ENCODE measurements at places on chromosomes 13 and 19. TPM values are rescaled to one million over a fixed set of nuclear protein-coding genes. Genes with fewer than 3 reads are reported as not detected.

- no peaks in the 10 kb centered on the region for H3K27me3 ChIP-seq
- H3K36me3 ChIP-seq = no peaks in the 10 kb centered on the region
- peak overlapping the region; percentile 59 for H3K27ac ChIP-seq
- DNase-seq = no peak
- H3K4me1 ChIP-seq = peaks cover 9% of the 10 kb centered on the region
Observed at GRCh38 chr19:36128392-36128736, 11.5 kb upstream of the CAPNS1 start.

Gene CEACAM16
- not detected for total RNA-seq

DNA sequence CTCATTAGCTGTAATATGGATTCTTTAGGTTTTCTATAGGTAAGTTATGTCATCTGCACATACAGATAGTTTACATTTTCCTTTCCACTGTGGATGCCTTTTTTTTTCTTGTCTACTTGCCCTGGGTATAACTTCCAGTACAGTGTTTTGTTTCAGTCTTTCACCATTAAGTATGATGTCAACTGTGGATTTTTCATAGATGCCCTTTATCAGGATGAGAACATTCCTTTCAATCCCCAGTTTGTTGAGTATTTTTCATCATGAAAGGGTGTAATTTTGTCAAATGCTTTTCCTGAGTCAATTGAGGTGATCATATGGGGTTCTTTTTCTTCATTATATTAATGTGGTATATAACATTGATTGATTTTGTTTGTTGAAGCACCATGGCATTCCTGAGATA is 43.6 kb upstream of the SACS start:
- no peak overlapping the region for H3K4me3 ChIP-seq
- no peak overlapping the region for H3K27ac ChIP-seq
- no peaks in the 10 kb centered on the region for H3K4me1 ChIP-seq
- DNase-seq = no peak
- H3K27me3 ChIP-seq = no peaks in the 10 kb centered on the region

DNA sequence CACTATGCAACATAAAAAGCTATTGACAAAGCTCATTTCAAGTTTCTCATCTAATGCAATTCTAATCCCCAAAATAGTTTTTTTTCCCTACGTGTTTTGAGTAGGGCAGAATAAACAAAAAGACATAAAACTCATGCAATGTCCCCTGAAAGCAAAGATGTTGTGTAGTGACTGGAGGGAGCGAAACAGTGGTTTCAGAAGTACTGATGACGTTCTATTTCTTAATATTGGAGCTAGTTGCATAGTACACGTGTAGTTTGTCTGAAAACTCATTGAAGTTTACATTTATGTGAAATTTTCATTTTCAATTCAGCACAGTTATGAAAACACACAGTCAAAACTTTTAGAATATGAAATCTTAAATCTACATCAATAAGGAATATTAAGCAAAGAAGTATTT is 31.6 kb downstream of the USP12 start:
- H3K27ac ChIP-seq = no peak overlapping the region
- peaks cover 10% of the 10 kb centered on the region for H3K4me1 ChIP-seq
- DNase-seq = no peak
- no peaks in the 10 kb centered on the region for H3K27me3 ChIP-seq
- H3K4me3 ChIP-seq = no peak overlapping the region

DNA sequence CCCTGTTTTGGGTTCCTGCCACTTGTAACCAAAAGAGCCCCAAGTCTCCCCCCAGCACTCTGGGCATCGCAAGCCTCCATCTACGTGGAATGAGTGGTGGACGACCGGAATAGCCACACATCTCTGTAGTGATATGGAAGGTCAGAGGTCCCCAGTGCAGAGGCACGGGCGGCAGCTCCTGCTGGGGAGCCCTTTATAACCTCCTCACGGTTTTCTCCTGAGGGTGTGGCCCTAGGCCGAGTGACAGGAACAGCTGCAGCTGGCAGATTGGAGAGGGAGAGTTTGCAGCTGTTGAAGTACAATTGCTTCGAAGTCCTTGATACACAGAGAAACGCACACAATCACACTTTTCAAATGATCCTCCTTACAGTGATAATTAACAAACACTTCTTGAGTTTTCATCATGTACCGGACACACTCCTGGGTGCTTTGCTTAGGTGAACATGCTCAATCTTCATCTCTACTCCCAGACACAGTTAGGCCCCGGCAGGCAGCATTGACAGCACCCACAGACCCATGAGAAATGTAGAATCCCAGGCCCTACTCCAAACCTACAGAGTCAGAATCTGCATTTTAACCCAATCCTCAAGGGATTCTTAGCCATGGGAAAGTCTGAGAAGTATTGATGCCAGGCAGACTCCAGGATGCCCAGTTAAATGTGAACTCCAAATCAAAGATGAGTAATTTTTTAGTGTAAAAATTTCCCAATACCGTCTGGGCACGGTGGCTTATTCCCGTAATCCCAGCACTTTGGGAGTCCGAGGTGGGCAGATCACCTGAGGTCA is 4.9 kb upstream of the ZNF787 start:
- peaks cover 7% of the 10 kb centered on the region for H3K4me1 ChIP-seq
- no peaks in the 10 kb centered on the region for H3K36me3 ChIP-seq
- H3K27me3 ChIP-seq = no peaks in the 10 kb centered on the region
- H3K27ac ChIP-seq = no peak overlapping the region

- no peak for DNase-seq
- no peaks in the 10 kb centered on the region for H3K27me3 ChIP-seq
- no peak overlapping the region for H3K4me3 ChIP-seq
- H3K36me3 ChIP-seq = no peaks in the 10 kb centered on the region
- no peak overlapping the region for H3K27ac ChIP-seq
Observed at GRCh38 chr13:55091172-55091571, 2049.5 kb upstream of the PRR20A start.

DNA sequence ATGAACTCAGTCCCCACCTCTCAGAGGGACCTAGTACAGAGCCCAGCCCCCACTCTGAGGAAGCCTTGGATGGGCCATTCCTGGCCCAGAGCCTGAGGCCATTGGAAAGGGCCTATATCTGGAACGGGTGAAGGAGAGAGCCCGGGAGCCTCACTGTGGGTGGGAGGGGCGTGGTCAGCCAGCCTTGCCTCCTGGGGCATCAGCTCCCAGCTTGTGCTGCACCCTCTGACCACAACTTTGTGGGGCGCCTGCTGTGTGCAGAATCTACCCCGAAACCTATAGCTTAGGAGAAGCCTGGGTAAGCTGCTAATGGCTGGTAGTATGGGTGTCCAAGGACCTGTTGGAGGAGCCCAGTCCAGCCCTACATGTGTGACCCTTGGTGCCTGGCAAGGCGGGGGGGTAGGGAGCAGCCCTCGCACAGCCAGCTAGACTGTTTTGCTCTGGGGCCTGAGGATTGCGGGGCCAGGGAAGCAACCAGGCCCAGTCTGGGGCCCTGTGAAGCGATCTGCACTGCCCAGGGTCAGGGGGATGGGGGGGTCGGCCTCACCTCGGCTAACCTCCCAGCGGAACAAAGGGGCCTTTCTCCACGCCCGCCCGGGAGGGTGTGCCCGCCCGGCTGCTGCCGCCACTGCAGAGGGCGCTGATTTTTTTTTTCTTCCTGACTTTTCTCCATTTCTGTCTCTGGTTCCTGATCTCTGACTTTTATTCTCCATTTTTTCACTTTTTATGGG is 42.3 kb downstream of the LYL1 start:
- H3K27ac ChIP-seq = no peak overlapping the region
- H3K27me3 ChIP-seq = peaks cover 26% of the 10 kb centered on the region
- H3K4me1 ChIP-seq = peaks cover 7% of the 10 kb centered on the region
- no peaks in the 10 kb centered on the region for H3K36me3 ChIP-seq

GRCh38 chr13:36973621-36974295 is 25.4 kb downstream of the ALG5 start:
- H3K4me1 ChIP-seq = peaks cover 6% of the 10 kb centered on the region
- H3K36me3 ChIP-seq = peaks cover 32% of the 10 kb centered on the region
- no peak overlapping the region for H3K27ac ChIP-seq
- no peak overlapping the region for H3K4me3 ChIP-seq
- DNase-seq = peak; percentile 32

GRCh38 chr13:106657104-106657503 is 89.2 kb upstream of the ARGLU1 start:
- peaks cover 4% of the 10 kb centered on the region for H3K4me1 ChIP-seq
- H3K36me3 ChIP-seq = no peaks in the 10 kb centered on the region
- no peak overlapping the region for H3K4me3 ChIP-seq
- H3K27me3 ChIP-seq = no peaks in the 10 kb centered on the region
- DNase-seq = no peak
- H3K27ac ChIP-seq = no peak overlapping the region

- H3K4me3 ChIP-seq = peak overlapping the region; percentile 67
- peak overlapping the region; percentile 29 for H3K27ac ChIP-seq
- peaks cover 23% of the 10 kb centered on the region for H3K4me1 ChIP-seq
- no peaks in the 10 kb centered on the region for H3K27me3 ChIP-seq
- DNase-seq = no peak
- no peaks in the 10 kb centered on the region for H3K36me3 ChIP-seq
Observed at GRCh38 chr19:13795595-13796300, 505 bp downstream of the ZSWIM4 start.

GRCh38 chr13:33665626-33666175 is 152.2 kb upstream of the RFC3 start:
- H3K27me3 ChIP-seq = no peaks in the 10 kb centered on the region
- H3K4me1 ChIP-seq = no peaks in the 10 kb centered on the region
- H3K36me3 ChIP-seq = no peaks in the 10 kb centered on the region
- no peak for DNase-seq
- H3K4me3 ChIP-seq = no peak overlapping the region

- peaks cover 39% of the 10 kb centered on the region for H3K4me1 ChIP-seq
- DNase-seq = no peak
- no peaks in the 10 kb centered on the region for H3K27me3 ChIP-seq
- peaks cover 34% of the 10 kb centered on the region for H3K36me3 ChIP-seq
- no peak overlapping the region for H3K4me3 ChIP-seq
Observed at GRCh38 chr19:19475849-19476828, 39.2 kb downstream of the TSSK6 start.

DNA sequence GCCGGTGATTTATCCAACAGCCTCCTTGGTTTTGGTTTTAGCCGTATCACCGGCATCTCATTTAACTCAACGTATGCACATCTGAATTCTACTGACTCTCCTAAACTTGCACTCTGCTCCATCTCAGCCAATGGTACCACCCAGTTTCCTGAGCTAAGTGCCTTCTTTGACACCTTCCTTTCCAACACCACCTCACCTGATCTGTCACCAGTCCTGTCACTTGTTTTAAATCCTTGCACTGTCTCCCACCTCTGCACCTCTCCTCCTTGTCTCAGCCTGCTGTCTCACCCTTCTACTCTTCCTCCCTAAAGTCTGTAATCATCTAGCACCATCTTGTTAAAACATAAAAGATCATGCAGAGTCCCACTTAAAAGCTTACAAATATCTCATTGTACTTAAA is 28.1 kb upstream of the TPT1 start:
- H3K4me3 ChIP-seq = no peak overlapping the region
- no peak overlapping the region for H3K27ac ChIP-seq
- no peak for DNase-seq
- no peaks in the 10 kb centered on the region for H3K27me3 ChIP-seq
- H3K4me1 ChIP-seq = peaks cover 24% of the 10 kb centered on the region

DNA sequence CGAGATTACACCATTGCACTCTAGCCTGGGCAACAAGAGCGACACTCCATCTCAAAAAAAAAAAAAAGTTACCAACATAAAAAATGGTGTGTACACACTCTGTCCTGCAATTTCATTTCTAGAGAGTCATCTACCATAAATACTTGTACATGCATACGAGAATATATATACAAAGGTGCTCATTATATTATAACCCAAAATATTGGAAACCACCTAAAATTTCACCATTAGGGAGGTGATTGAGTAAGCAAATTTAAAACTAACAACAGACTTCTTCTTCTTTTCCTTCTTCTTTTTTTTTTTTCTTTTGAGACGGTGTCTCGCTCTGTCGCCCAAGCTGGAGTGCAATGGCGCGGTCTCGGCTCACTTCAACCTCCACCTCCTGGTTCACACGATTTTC is 7.4 kb upstream of the C5AR1 start:
- no peak overlapping the region for H3K4me3 ChIP-seq
- peaks cover 24% of the 10 kb centered on the region for H3K4me1 ChIP-seq
- DNase-seq = peak; percentile 47
- H3K36me3 ChIP-seq = no peaks in the 10 kb centered on the region
- peaks cover 20% of the 10 kb centered on the region for H3K27me3 ChIP-seq
- no peak overlapping the region for H3K27ac ChIP-seq

GRCh38 chr19:17243830-17244617 is 1.7 kb downstream of the NR2F6 start:
- no peak overlapping the region for H3K27ac ChIP-seq
- peaks cover 5% of the 10 kb centered on the region for H3K4me1 ChIP-seq
- H3K4me3 ChIP-seq = no peak overlapping the region
- DNase-seq = peak; percentile 20
- H3K27me3 ChIP-seq = no peaks in the 10 kb centered on the region
- H3K36me3 ChIP-seq = no peaks in the 10 kb centered on the region

GRCh38 chr13:44169018-44169911 is 204.4 kb upstream of the SERP2 start:
- no peak overlapping the region for H3K4me3 ChIP-seq
- DNase-seq = no peak
- H3K4me1 ChIP-seq = no peaks in the 10 kb centered on the region
- H3K36me3 ChIP-seq = no peaks in the 10 kb centered on the region

Gene ERICH6B
- total RNA-seq = not detected

DNA sequence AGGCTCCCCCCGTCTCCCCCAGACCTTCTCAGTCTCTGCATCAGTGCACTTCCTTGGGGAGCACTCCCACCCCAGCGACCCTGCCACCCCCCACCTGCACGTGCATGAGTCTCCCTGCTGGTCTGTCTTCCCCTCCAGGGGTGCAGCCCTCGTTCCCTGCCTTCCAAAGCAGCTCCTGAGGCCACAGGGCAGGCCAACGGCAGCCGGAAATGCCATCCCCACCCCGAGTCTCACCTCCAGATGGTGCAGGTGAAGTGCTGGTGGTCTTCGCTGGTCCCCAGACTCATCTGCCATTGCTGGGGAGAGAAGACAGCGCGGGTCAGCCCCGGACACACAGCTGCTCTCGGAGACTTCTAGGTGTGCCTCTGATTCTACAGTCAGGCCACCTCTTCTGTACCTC is 5.5 kb downstream of the MYDGF start:
- no peak overlapping the region for H3K4me3 ChIP-seq
- DNase-seq = no peak
- no peaks in the 10 kb centered on the region for H3K27me3 ChIP-seq
- H3K36me3 ChIP-seq = peaks cover 42% of the 10 kb centered on the region
- H3K4me1 ChIP-seq = peaks cover 9% of the 10 kb centered on the region

DNA sequence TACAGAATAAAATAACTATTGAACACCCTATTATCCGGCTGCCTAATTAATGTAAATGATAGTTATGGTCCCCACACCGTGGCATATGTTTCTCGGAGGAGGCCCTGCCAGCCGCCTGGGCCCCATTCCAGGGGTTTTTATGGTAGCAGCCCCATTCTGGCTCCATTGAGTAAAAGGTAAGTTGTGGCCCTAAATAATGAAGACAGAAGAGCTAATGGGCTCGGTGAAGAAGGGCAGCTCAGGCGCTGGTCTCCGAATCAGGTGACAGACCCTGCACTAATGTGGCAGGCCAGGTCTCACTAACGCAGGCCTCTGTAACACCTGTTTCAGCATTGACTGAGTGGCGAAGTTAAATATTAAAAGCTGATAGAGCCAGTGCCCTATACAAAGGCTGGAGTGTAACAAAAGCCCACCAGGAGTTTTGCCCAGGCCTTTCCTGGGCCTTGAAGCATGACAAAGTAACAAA is 19.1 kb downstream of the POP4 start:
- DNase-seq = no peak
- no peaks in the 10 kb centered on the region for H3K27me3 ChIP-seq
- no peaks in the 10 kb centered on the region for H3K36me3 ChIP-seq

Gene PIBF1
- total RNA-seq = 42.2 TPM
